HFFc6 (cell line): ENCODE measurements at places on chromosomes 3 and 15. TPM values are rescaled to one million over a fixed set of nuclear protein-coding genes. Genes with fewer than 3 reads are reported as not detected.

DNA sequence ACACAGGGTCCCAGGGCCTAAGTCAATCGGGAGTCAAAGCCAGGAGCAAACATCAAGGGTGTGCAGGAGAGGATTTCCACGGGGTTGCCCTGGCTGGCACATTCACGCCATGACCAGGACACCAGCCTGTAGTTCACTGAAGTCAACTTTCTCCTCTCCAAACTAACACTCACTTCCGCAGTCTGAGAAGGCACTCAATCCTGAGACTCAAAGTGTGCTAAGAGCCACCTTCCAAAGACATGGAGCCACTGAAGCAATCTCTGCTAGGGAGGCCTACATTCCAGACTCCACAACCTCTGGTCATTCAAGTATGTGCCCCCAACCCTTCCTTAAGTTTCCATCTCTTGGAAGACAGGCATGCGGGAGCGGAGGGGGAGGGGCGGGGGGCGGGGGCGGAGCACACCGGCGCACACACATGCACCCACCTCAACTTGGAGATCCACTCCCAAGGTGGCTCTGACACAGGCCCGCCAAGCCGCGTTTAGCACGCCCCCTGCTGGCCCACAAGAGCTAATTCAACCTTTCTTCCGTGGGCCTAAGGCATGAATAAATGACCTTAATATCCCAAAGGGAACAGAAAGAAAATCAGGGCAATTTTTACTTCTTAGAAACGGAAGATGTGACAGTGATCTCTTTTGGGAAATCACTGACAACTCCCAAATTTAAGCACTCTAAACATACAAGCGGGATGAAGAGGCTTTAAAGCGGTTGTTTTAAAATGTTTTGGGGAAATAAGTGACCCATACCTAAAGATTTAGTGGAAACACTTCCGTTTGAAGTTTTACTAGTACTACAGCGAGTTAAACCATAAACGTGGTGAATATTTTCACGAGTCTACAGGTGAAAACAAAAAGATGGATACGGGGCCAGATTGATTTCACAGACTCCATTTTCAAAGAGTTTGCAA is 162.5 kb upstream of the CHRNA7 start:
- peaks cover 4% of the 10 kb centered on the region; the same call in 1 of the 2 replicates for H3K27me3 ChIP-seq
- H3K4me3 ChIP-seq, result no peak overlapping the region; the same call in 1 of the 2 replicates
- no peak overlapping the region for H3K27ac ChIP-seq
- peaks cover 7% of the 10 kb centered on the region for H3K4me1 ChIP-seq
- H3K36me3 ChIP-seq, result no peaks in the 10 kb centered on the region

GRCh38 chr3:160134454-160134853 is 90.8 kb upstream of the C3orf80 start:
- no peaks in the 10 kb centered on the region for H3K36me3 ChIP-seq
- no peak overlapping the region for H3K4me3 ChIP-seq
- DNase-seq, result no peak

- peak overlapping the region; percentile 99 for H3K4me3 ChIP-seq
- H3K27me3 ChIP-seq, result peaks cover 9% of the 10 kb centered on the region
- H3K4me1 ChIP-seq, result peaks cover 77% of the 10 kb centered on the region
- peaks cover 66% of the 10 kb centered on the region for H3K36me3 ChIP-seq
- H3K27ac ChIP-seq, result peak overlapping the region; percentile 99
Observed at GRCh38 chr15:92906020-92906419, 5.9 kb downstream of the CHD2 start.

DNA sequence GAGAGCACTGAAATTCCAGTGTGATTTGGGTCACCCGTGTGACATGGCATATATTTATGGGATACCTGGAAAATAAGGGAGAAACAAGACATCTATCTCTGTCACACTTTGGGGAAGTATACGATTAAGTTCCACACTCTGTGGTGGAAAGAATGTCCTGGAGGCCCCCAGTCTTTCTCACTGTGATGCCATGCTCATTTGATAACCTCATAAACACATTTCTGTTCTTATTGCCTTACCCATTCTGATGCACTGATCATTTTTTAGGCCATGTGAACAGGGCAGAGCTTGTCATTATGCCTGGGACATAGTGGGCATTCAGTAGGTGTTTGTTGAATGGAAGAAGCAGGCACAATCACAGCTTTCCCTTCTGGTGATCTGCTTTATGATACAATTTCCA is 349.4 kb upstream of the TPRG1 start:
- H3K36me3 ChIP-seq, result no peaks in the 10 kb centered on the region; the same call in 1 of the 2 replicates
- no peak overlapping the region for H3K4me3 ChIP-seq
- H3K27ac ChIP-seq, result no peak overlapping the region
- H3K4me1 ChIP-seq, result peaks cover 43% of the 10 kb centered on the region
- no peak for DNase-seq

DNA sequence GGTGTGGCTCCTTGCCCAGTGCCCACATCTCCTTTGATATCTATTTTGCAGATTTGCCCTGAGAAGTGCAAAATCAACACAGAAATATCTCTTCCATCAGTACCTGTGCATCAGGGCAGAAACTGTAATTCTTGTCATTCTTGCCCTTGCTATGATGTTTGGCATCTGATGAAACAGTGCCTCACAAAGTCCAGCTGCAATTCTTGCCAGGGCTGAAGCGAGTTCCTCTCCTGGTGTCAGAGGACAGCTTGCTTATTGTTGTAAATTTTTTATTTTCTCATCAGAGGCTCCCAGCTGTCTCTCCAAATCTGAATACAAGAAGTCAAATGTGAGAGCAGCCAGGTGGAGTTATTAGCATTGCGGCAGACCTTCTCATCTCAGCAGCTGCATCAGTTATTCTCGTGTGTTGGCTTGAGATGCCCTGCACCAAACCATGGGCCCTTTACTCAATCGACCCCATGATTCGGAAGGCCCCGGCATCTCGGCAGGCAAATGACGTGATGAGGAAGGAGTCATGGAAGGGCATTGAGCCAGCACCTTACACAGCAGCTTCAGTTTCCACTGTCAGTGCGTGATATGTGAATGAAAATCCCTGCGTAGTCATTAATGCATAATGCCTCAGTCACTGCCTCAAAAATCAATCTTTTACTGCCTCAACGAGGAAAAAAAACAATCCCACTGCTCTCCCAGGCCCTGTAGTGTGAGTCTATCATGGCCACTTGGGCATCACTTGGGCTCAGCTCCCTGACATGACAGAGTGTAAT is 93.4 kb downstream of the CCNL1 start:
- peak overlapping the region; percentile 39; the same call in 1 of the 2 replicates for H3K4me3 ChIP-seq
- DNase-seq, result no peak
- H3K36me3 ChIP-seq, result no peaks in the 10 kb centered on the region
- peak overlapping the region; percentile 66; the same call in 1 of the 2 replicates for H3K27ac ChIP-seq
- H3K27me3 ChIP-seq, result peaks cover 28% of the 10 kb centered on the region
- peaks cover 12% of the 10 kb centered on the region; the same call in 1 of the 2 replicates for H3K4me1 ChIP-seq

DNA sequence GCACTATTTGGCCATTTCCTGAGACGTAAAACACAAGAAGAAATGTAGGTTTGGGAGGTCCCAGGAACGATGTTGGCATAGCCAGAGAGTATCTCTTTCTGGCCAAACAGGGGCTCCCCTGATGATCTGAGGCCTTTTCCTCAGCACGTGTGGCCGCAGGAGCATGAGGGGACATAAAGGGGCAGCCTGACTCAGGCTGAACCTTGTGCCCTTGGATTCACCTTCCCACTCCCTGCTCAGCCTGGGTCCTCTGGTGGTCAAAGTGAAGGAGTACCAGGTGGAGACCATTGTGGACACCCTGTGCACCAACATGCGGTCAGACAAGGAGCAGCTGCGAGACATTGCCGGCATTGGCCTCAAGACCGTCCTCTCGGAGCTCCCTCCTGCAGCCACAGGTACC is 10.6 kb downstream of the CAND2 start:
- H3K36me3 ChIP-seq, result peaks cover 9% of the 10 kb centered on the region; the same call in 1 of the 2 replicates
- H3K27ac ChIP-seq, result no peak overlapping the region
- H3K27me3 ChIP-seq, result no peaks in the 10 kb centered on the region
- H3K4me1 ChIP-seq, result peaks cover 10% of the 10 kb centered on the region; the same call in 1 of the 2 replicates
- no peak for DNase-seq
- H3K4me3 ChIP-seq, result no peak overlapping the region

DNA sequence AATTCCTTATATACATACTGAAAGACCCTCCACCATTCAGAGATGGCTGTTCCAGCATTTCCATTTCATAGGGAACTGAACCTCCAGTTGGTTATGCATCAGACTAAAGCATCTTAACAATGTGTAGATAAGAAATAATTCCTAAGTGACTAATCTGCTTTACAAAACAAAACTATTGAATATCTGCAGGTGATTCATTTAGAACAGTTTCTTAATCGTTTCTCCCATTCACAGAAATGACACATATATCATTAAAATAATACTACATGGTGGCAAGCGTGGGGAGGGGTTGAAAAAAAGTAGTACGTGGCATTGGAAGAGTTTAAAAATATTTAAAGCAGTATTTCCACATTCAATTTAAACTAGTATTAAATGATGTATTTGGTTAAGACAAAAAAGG is 19.5 kb downstream of the COPS2 start:
- H3K4me1 ChIP-seq, result peaks cover 62% of the 10 kb centered on the region
- DNase-seq, result peak; percentile 81
- peaks cover 42% of the 10 kb centered on the region for H3K36me3 ChIP-seq
- peak overlapping the region; percentile 89 for H3K27ac ChIP-seq
- H3K4me3 ChIP-seq, result peak overlapping the region; percentile 61; the same call in 1 of the 2 replicates
- H3K27me3 ChIP-seq, result no peaks in the 10 kb centered on the region

DNA sequence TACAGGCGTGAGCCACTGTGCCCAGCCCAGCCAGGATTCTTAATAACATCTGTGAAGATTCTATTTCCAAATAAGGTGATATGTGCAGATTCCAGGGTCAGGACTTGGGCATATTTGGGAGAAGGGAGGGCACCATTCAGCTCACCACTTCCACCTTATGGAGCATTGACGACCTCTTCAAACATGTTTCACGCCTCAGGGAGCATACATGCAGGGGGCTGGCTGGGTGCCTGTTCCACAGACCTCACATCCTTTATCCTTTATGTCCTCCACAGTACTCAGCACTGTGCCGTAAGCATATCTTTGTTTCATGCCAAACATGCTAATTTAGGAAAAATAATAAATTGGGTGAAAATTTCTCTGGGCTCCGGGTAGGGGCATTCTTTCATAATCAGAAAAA is 229.0 kb downstream of the THSD4 start:
- H3K4me3 ChIP-seq, result no peak overlapping the region
- DNase-seq, result no peak
- no peak overlapping the region for H3K27ac ChIP-seq
- H3K27me3 ChIP-seq, result no peaks in the 10 kb centered on the region; the same call in 1 of the 2 replicates
- 0 out of 2 replicates have a peak, but pooled peaks cover 7% of the 10 kb centered on the region for H3K4me1 ChIP-seq
- peaks cover 23% of the 10 kb centered on the region for H3K36me3 ChIP-seq

GRCh38 chr3:187769771-187770170 is 24.5 kb upstream of the BCL6 start:
- no peaks in the 10 kb centered on the region for H3K27me3 ChIP-seq
- no peak overlapping the region for H3K27ac ChIP-seq
- H3K36me3 ChIP-seq, result no peaks in the 10 kb centered on the region; the same call in 1 of the 2 replicates
- H3K4me1 ChIP-seq, result peaks cover 36% of the 10 kb centered on the region
- no peak overlapping the region for H3K4me3 ChIP-seq
- DNase-seq, result no peak

GRCh38 chr3:77321646-77322045 is 281.7 kb downstream of the ROBO2 start:
- no peak overlapping the region for H3K27ac ChIP-seq
- no peaks in the 10 kb centered on the region for H3K36me3 ChIP-seq
- DNase-seq, result no peak
- H3K27me3 ChIP-seq, result no peaks in the 10 kb centered on the region; the same call in 1 of the 2 replicates

DNA sequence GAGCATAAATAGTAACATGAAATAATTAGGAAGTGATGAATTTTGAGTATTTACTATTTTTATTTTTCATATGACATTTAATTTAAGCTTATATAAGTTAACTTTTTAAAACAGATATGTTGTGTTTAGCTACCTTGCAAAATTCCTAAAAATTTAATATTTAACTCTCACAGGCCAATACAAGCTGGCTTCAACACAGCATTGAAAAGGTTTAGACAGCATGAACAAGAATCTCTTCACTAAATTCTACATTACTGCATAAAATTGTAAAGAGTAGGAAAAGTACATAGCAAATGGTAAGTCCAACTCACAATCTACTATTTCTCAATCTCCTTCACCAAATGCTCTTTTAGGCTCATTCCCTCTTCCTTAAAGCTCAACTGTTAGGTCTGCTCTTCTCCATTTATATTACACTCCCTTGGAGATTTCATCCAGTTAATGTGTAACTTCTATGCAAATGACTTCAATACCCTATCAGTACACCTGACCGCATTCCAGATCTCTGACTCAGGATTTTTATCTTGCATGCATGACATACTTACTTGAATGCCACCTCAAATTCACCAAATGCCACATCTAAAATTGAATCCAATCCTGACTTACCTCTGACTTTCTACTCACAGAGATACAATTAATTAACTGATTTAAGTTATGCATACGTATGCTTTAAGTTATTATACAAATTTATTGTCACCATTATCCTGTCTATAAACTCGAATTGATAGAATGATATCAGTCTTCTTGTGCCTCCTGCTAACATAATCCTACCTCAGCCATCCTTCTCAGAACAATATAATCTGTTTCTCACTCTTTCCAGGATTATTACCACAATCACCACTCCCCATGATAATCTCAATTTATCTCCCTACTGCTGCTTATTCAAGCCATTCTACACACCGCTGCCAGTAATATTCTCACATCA is 127.0 kb downstream of the STAG1 start:
- no peak overlapping the region for H3K27ac ChIP-seq
- DNase-seq, result no peak
- peaks cover 18% of the 10 kb centered on the region for H3K36me3 ChIP-seq
- no peaks in the 10 kb centered on the region for H3K27me3 ChIP-seq
- H3K4me3 ChIP-seq, result no peak overlapping the region

- H3K27ac ChIP-seq, result peak overlapping the region; percentile 32; the same call in 1 of the 2 replicates
- no peaks in the 10 kb centered on the region for H3K27me3 ChIP-seq
- H3K4me1 ChIP-seq, result peaks cover 54% of the 10 kb centered on the region
- no peak for DNase-seq
- H3K4me3 ChIP-seq, result no peak overlapping the region
Observed at GRCh38 chr3:33665294-33665693, 52.8 kb downstream of the CLASP2 start.

DNA sequence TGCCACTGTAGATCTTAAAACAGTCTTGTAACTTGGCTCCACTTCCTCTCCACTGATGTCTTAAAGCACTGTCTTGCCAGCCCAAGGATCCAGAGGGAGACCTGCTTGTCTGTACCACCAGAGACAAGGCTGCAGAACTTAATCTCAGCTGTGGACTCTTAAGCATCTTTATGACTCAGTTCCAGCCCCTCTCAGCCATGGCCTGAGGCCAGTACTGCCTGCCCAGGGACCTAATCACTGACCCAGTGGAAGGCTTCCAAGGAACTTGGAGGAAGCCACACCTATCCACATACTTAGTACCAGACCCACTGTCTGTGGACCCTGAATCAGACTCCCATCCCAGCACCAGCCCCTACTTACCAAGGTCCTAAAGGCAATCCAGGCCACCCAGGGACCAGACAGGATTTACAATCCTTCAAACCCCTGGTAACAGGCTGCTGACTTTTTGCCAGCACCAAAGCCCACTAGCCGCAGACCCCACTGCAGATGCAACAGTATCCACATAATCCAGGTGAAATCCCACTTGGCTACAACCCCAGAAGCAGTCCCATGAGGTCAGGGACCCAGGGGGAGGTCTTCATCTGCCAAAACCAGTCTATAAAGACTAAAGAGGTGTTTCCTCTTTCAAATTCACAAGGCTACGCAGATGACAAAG is 41.9 kb upstream of the PRR20G start:
- peaks cover 5% of the 10 kb centered on the region for H3K36me3 ChIP-seq
- no peak overlapping the region for H3K4me3 ChIP-seq
- no peak for DNase-seq
- H3K27me3 ChIP-seq, result peaks cover 2% of the 10 kb centered on the region
- H3K27ac ChIP-seq, result no peak overlapping the region

UBE2E2 gene
- total RNA-seq, result 41.5 to 53.0 TPM (median 43.9 TPM) in 3 replicates

TIPARP gene
- 72.5 to 78.0 TPM (median 74.0 TPM) in 3 replicates for total RNA-seq

NMB gene
- total RNA-seq, result 4.4 to 6.7 TPM (median 5.5 TPM) in 3 replicates

EFCC1 gene
- total RNA-seq, result not detected in 3 replicates

SLC28A1 gene
- total RNA-seq, result not detected in 3 replicates
